ENCODE measurements at places on chromosomes 4 and X.

- no peak for DNase-seq
These were observed 141.1 kb downstream of the IDS start for GRCh38 chrX:149363965-149364364.

DNA sequence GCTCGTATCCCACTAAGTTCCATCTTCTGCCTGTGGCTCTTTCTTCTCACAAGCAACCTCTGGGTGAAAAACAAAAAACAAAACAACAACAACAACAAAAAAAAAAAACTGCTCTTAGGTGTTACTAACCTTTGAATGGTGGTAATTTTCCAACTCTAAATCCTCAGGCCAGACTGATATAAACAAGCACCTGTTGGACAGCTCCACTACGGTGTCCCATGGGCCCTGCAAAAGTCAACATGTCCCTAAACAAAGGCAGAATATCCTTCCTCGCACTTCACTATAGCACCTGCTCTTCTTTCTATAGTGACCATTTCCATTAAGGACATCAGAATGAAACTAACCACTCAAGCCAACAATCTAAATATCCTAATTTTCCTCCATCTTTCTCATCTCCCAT lies 54.6 kb upstream of the PARM1 start:
- no peak for DNase-seq

GRCh38 chrX:125444659-125445058 lies 125.0 kb downstream of the TEX13C start:
- no peak for DNase-seq

DNA sequence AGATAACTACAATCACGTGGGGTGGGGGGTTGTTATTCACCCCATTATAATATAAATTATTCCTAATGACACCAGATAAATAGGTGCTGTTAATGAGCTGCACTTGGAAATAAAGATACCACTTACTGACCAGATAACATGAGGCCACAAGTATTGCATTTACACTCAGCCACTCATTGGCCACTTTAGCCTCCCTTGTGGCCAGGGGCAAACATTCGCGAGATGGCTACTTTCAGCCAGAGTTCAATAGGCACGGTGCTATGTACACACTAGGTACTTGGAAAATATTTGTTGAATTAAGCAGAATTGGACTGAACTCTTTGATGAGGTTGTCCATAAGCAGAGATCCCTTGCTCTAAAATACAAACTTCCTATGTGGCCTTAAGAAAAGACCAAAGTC lies 713.7 kb upstream of the TENM3 start:
- no peak for DNase-seq

DNA sequence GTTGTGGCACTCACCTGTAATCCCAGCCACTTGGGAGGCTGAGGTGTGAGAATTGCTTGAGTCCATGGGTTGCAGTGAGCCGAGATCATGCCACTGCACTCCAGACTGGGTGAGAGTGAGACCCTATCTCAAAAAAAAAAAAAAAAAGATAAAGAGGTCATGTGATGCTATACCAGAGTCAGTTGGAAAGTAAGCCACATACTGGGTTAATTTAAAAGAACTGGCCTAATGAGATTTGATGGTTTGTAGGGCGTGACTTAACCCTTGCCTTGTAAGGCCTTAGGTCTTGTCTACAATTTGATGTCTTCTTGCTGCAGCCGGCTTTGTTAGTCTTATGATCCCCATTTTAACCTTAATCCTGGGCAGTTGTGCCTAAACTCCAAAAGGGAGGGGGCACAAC lies 5.2 kb downstream of the MGST2 start:
- DNase-seq: no peak

- no peak for DNase-seq
These were observed 68.7 kb upstream of the ARX start for GRCh38 chrX:25084446-25084845.

- no peak for DNase-seq
These were observed 170.3 kb upstream of the KIT start for GRCh38 chr4:54487491-54487890.

DNA sequence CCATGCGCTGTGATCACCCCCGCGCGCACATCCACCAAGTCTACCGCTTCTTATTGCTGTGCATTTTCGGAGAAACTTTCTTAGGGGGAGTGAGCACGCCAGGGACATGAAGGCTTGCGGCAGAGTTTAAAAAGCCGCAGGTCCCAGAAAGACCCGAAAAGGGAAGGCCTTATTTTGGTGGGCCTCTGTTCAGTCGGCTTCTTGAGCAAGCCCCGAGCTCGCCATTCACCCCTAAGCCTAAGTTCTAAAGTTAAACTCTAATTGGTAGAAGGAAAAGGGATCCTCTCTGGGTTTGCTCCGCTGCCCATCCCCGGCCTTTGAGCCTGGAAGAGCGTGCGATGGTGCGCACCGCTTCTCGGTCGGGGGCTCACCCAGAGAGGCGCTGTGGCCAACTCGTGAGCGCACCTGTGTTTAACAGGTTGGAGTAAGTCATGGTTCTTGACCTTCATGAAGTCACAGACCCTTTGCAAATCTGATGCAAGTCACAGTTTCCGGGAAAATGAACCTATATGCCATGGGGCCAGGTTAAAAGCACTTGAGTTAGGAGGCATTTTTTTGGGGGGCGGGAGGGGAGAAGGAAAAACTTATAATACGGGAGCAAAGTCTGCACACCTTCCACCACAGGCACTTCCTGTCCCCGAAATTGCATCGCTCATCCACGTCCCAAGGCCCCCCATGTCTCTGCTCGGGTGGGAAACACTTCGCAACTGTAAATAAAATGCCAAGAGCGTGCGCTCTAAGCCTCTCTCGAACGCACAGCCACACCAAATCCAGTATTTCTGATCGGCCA lies 1.9 kb downstream of the PHOX2B start:
- no peak for DNase-seq

- DNase-seq: no peak
These were observed 14.4 kb downstream of the HADH start for GRCh38 chr4:108003982-108004515.

DNA sequence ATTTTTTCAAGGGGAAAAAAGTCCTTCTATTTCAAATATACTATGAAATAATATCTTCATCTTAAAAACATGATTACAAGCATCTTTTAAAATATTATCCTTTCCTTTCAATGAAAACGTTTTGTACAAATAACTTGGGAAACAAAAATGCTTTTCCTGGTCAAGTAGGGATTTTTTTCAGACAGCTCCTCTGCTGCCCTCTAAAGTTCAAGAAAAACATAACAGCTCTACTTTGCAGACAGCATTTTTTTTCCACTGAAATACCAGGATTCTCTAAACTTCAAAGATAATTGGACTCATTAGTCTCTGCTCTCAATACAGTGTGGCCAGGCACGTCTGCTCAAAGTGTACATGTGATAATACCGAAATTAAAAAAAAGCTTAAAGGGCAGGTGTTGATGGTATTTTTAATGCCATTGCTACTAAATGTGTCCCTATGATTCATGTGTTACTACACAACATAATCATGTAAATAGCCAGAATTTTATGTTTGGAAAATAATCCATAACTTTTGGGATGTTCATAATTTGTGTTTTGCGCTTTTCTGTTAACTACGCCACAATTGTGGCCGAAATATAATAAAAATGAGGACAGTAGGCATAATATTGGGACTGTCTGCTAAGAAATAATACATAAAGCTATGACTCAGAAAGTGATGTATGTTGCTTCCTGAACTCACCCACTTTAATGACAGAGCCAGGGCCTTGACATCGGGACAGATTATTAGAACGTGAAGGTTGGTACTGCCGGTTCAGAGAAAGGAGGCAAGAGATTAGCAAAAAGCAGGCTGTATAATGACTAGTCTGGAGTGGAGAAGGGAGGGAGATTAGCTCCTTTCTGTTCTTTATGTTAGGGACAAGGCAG lies 478.9 kb downstream of the KCNIP4 start:
- peak; percentile 30 for DNase-seq

DNA sequence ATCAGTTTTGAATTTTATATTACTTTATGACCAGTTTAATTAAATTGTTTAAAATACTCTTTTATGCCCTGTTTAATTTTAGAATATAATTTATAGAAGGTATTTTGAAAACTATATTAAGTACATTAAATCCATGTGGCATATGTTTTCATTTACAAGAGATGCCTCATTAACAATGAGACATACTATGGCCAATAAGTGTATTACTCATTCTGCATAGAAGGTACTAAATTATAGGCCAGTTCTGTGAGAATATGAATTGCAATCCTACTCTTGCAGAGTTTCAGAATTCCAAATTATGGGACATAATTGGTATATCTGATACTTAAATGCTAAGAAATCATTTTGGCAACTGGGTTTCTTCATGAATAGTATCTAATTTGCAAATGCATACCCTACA lies 951.1 kb downstream of the FAT4 start:
- DNase-seq: peak; percentile 58

DNA sequence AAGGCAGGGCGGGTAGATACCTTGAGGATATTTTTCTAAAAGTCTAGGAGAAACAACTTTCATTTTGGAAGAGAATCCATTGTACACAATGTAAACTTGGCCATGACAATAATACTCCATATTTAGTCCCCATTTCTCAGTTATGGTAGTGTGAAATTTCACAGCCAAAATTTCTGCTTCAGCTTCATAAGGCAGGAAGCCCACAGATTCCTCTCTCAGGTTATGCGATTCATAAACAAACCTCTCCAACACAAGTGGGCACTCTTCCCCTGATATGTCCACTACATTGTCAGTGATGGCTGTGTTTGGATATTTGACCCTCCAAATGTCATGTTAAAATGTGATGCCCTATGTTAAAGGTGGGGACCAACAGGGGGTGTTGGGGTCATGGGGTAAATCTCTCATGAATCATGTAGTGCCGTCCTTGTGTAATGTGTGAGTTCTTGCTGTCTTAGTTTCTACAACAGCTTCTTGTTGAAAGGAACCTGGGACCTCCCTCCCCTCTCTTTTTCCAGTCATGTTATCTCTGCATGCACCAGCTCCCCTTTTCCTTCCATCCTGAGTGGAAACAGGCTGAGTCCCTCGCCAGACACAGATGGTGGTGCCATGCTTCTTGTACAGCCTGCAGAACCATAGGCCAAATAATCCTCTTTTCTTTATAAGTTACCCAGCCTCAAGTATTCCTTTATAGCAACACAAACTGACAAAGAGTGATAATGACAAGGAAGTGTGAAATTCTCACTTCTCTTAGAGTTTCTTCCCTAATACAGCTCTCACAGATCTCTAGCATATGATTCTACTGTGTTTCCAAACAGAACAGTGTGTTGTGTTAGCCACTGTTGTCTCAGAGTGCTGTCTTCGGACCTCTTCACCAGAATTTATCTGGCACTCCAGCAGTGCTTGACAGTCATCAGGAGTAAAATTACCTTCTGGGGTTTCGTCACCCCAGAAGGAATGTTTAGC lies 598.4 kb upstream of the GNPDA2 start:
- DNase-seq: no peak

- no peak for DNase-seq
These were observed 31.5 kb downstream of the F8 start for GRCh38 chrX:154991039-154991438.

GRCh38 chr4:85416094-85416493 lies 58.9 kb upstream of the ARHGAP24 start:
- no peak for DNase-seq

GRCh38 chr4:127400276-127400675 lies 232.5 kb upstream of the INTU start:
- no peak for DNase-seq

- peak; percentile 83 for DNase-seq
These were observed 153.8 kb upstream of the AGA start for GRCh38 chr4:177596035-177596434.

DNA sequence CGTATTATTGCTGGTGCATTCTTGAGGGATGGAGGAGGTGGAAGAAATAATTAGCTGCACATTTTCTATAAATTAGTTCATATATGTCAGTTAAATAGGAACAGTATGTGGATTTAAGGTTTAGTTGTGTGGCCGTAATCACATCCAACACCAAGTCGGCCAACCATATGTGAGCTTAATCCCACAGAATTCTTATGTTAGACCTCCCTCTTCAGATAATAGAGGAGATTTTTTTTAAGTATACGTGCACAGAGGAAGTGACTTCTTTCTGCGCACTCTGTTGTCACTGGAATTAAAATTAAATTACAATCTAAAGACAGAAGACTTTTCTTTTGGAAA lies 2.1 kb downstream of the SEPTIN11 start:
- no peak for DNase-seq

DNA sequence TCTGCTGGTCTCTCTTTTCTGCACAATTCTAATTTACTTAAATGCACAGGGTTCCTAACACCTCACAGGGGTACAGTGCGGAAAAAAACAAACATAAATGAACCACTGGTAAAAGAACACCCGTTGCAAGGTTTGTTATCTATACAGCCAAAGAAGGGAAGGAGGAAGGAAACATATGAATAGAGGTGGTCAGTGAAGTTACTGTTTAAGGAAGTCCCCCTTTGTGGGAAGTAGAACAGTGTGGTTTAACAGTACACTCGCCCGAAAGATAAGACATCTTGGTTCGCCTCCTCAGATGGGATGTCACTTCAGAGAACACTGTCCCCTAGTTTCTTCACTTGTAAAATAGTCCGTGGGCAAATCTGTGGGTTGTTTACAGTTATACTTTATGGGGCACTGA lies 57.5 kb downstream of the TEC start:
- DNase-seq: no peak

DNA sequence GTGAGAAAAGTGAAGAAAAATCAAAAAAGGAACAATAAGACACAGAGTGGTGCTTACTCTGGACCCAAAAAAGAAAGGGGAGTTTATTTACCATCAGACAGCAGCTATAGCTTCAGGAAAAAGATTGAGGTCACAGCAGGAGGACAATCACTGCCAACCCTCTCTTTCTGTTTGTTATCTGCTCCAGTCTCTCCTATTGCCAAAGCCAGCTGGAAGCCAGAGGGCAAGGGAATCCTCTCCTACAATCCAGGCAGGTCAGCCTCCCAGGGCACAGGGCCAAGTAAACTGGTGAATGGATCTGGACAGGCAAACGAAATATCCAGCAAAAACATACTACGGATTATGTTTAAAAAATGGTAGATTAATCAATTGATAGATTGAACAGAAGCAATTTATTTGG lies 306.9 kb upstream of the SLIT2 start:
- DNase-seq: no peak

GRCh38 chr4:4625488-4625887 lies 83.6 kb upstream of the STX18 start:
- peak; percentile 92 for DNase-seq

GRCh38 chr4:23922013-23922412 lies 32.2 kb upstream of the PPARGC1A start:
- DNase-seq: no peak

DNA sequence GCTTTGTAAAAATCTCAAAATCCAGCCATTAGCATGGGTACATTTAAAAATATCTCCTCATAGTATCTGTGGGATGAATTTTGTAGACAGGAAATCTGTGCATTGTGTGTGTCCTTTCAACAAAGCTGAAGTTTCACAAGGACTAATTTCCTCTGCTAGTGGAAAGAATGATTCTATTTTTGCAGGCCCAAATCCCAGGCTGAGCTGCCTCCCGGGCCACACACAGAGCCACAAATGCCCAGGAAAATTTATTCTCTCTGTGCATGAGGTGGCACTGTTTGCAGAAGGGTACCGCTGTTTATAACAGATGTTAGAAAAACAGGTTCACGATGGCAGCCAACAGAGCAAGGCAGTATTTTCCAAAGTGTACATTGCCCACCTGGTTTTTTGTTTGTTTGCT lies 11.0 kb upstream of the VCX3B start:
- DNase-seq: no peak
